ENCODE measurements at places on chromosomes 1 and 21.

DNA sequence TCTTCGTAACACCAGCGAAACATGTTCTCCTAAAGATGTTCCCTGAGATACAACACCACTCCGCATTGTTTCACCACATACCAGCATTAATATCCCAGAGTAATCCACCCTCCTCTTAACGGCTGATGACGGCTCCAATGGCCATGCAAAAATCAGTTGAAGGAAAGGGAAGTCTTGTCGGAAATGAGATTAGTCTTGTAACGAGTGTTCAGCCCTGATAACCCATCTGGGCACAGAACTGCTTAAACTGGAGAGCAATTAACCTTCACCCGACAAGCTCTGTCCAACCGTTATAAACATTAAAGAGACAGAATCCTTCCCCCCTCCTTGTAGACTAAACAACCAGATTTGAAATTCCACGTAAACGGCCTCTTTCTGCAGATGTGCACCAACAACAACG, 21.9 kb downstream of the ERG start:
- DNase-seq, result no peak

DNA sequence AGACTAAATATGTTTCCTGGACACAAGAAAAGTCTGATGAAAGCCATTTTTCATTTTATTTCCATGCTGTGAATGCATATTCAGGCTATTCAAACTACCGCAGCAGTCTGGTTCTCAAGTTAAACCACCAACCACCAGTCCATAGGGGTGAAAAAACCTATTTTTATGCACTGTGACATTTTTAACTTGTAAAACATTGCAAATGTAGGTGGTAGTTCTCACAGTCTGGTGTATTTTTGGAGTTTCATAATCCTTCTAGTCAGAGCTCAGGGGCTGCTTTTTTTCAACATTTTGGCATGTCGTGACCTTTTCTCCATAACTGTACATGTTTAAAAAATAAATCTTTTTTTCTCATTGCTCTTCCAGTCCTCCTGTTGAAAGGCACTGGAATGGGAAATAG, 907.6 kb upstream of the ADGRL2 start:
- no peak for DNase-seq

GRCh38 chr1:107442551-107442950, 301.7 kb downstream of the NTNG1 start:
- DNase-seq, result no peak

DNA sequence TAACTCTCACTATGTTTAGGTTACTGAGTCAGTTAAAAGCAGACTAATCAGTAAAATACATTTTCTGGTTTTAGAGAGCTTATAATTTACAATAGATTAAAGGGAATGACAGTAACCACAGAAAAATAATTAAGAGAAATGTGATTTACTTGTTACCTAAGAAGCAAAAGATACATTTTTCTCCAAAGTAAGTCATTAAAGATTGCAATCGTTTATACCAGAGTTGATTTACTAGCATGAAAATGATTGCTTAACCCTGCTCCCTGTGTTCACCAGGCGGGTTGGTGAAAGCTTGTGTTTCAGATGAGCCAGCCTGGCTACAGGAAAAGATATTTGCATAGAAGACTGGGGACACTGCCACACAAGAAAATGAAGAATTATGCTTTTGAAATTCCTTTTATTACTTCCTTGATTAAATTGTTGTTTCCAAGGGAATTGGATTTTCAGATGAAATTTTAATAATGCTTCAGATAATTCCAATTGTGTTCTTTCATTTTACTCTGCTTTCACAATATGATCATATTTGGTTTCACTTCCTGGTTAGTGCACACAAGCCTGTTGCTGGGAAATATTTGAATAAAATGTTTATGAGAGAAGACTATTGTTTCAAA, 27.9 kb downstream of the LRRC8B start:
- peak; percentile 21 for DNase-seq

DNA sequence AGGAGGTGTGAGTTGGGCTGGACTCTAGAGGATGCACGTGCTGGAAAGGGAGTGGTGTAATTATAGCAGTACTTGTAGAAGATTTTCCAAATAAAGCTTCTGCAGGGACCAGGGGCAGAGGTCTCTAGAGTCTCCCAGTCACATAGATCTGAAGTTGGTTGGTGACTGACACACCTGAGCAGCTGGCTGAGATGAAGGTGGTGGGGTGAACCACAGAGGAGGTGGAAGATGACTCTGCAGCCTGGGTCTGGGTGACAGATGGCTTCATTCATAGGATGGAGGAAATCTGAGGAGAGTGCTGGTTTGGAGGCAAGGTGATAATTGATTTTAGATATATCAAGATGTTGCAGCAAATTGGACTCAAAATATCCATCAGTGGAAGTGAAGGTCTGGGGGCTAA, 178.9 kb upstream of the IVNS1ABP start:
- DNase-seq, result no peak

- no peak for DNase-seq
These were observed 551.5 kb downstream of the LMO4 start for GRCh38 chr1:87880098-87880760.

- no peak for DNase-seq
These were observed 48.5 kb downstream of the CAPN2 start for GRCh38 chr1:223760833-223761232.

GRCh38 chr1:84582802-84583587, 8.8 kb upstream of the CTBS start:
- DNase-seq, result no peak

DNA sequence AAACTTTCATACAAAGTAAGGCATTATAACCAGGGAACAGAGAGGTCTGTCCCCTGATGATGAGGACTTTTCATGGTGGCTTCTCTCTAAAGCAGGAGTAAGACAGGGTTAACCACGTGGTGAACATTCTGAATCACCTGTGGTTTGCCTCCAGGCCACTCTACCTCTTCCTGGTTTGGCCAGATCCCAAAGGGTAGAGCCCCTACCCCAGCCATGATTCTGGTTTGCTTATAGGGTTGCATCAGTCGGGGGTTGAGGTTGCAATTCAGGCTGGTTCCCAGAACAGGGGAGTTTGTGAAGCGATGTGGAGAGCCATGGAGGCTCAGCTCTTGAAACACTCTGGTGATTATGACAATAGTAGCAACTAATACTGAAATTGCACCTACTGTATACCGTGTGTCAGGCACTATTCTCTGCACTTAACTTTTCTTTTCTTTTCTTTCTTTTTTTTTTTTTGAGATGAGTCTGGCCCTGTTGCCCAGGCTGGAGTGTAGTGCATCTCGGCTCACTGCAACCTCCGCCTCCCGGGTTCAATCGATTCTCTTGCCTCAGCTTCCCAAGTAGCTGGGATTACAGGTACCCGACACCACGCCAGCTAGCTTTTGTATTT, 8.3 kb downstream of the CNR2 start:
- DNase-seq, result no peak

DNA sequence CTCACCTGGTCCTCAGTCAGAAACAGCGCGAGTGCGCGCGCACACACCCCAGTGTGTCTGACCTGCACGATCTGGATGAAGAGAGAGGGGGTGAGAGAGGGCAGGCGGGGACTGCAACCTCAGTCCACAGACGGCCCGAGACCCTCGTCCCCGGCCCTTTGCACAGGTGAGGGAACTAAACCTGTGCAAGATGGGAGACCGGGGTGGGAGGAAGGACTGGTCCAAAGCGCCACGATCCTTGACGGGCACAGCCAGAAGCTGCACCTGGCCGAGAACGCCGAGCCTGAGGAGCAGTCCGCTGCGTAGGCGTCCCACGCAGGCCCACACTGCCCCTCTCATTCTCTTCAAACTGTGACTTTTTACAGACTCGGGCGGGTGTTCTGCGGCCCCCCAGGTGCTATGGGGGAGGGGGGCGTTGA, 519 bp upstream of the IQCC start:
- no peak for DNase-seq

DNA sequence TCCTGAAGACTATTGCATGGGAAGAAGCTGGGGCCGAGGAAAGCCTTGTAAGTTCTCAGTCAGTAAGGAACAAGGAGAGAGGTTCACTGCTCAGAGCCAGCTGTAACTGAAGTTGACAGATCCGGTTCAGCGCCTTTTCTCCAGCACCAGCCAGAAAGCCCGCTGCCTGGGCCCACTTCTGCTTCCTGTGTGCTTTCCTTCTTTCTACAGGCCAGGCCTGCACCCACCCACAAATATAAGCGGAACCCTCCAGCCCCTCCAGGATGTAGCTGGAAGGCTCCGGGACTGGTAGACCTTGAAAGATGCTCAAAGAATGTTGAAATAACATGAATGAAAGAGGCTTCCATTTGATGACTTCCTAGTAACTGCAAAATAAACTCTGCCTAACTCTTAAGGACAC, 38.8 kb downstream of the PARP1 start:
- no peak for DNase-seq

Measured in CD4-positive, alpha-beta T cell treated with Interleukin-4 for 1 hour (primary cell).